M059J (cell line): ENCODE measurements at places on chromosomes 3 and 15.

GRCh38 chr15:53434174-53434678 lies 325.2 kb downstream of the WDR72 start:
- DNase-seq = no peak

- DNase-seq = no peak
Measured at GRCh38 chr3:194313560-194314387, 37.4 kb downstream of the CPN2 start.

- peak; percentile 75 for DNase-seq
Measured at GRCh38 chr3:136141891-136142290, 54.2 kb downstream of the MSL2 start.

DNA sequence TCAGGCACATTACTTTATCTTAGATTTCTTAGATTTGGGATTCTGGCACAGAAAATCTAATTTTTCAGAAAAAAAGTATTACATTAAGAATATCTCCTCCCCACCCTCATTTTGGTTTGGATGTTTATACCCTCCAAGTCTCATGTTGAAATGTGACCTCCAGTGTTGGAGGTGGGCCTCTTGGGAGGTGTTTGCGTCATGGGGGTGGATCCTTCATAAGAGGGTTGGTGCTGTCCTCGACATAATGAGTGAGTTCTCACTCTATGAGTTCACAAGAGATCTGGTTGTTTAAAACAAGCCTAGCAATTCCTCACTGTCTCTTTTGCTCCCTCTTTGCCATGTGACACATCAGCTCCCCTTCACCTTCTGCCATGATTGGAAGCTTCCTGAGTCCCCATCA lies 45.6 kb upstream of the WWTR1 start:
- DNase-seq = no peak

GRCh38 chr3:32857921-32858320 lies 40.1 kb downstream of the TRIM71 start:
- DNase-seq = no peak

DNA sequence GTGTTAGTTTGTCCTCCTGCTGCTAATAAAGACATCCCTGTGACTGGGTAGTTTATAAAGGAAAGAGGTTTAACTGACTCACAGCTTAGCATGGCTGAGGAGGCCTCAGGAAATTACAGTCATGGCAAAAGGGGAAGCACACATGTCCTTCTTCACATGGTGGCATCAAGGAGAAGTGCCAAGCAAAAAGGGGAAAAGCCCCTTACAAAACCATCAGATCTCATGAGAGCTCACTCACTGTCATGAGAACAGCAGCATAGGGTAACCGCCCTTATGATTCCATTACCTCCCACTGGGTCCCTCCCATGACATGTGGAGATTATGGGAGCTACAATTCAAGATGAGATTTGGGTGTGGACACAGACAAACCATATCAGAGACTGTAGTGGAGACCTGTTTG lies 27.0 kb downstream of the TM2D3 start:
- no peak for DNase-seq
